ENCODE measurements at places on chromosomes 2 and 18.

- no peak for DNase-seq
Measured at GRCh38 chr2:73979686-73980085, 5.0 kb upstream of the TET3 start.

- no peak for DNase-seq
Measured at GRCh38 chr2:196399096-196399495, 227.7 kb upstream of the STK17B start.

GRCh38 chr18:25228410-25228809 is 123.6 kb downstream of the ZNF521 start:
- DNase-seq: no peak

- DNase-seq: no peak
Measured at GRCh38 chr2:213696442-213696841, 412.2 kb downstream of the SPAG16 start.

DNA sequence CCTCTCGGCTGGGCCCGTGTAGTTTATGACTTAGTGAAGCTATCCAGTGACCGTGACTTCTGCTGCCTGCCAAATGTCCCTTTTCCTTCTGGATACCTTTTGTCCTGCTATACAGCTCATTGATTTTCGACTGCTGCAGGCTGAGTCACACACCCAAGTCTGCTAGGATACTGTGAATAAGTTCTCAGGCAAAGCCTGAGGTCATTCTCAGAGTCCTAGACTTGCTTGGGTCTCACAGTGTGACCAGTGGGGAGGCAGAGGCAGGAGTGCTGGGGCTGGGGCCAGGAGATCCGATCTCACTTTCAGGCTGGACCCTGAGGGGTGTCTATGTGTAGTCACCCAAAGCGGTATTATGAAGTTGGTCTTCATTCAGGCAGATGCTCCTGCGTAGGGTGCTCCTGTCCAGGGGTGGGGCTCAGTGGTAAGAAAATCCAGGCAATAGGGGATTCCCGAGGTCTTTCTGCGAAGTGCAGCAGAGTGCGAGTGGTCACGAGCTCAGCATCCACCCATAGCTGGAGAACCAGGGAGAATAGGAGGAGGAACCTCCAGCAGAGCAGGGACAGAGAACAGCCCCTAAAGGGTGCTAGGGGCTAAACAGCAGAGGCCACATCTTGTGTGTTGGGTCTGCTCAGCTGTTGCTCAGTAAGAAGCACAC is 268.6 kb upstream of the NCKAP5 start:
- no peak for DNase-seq

DNA sequence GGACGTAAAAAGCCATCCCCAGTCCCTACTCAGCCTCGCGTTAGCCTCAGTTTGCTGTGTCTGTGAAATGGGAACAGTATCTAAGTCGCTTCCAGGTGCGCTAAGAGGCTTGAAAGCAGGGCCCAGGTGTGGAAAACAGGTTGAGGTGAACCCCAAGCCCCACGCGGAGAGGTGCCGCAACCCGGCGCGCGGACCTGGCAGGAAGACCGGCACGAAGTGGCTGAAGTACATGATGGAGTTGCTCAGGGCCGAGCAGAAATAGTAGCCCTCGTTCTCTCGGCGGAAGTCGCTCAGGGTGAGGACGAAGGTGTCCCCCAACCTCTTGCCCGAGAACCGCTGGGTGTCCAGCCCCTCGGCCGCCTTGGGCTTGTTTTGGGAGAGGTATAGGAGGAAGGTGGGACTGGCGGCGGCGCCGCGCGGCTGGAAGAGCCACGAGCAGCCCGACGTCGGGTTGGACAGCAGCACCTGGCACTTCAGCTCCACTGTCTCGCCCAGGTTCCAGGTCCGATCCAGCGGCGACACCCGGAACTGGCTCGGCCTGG is 508 bp downstream of the CD8A start:
- DNase-seq: peak; percentile 15

GRCh38 chr18:45671321-45671720 is 52.7 kb upstream of the SLC14A1 start:
- no peak for DNase-seq

DNA sequence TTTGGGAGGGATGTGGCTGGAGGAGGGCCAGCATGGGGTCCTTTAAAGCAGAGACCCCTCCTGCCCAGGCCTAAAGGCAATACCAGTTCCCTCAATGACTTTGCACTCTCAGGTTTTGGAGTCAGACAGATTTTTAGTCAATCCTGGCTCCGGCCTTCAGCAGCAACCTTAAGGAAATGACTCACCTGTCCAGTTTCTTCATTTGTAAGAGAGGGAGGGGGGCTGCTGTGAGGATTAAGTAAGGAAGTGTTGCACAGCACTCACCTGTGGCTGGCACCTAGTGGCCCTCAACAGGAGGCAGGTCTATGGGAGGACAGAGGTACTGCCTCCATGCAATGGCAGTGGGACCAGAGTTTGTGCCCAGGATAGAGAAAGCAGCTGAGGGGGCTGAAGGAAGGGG is 13.7 kb downstream of the CNGA3 start:
- DNase-seq: no peak

GRCh38 chr2:95346231-95346737 is 49.1 kb downstream of the KCNIP3 start:
- DNase-seq: no peak

GRCh38 chr2:177117755-177118154 is 94.8 kb upstream of the HNRNPA3 start:
- no peak for DNase-seq

DNA sequence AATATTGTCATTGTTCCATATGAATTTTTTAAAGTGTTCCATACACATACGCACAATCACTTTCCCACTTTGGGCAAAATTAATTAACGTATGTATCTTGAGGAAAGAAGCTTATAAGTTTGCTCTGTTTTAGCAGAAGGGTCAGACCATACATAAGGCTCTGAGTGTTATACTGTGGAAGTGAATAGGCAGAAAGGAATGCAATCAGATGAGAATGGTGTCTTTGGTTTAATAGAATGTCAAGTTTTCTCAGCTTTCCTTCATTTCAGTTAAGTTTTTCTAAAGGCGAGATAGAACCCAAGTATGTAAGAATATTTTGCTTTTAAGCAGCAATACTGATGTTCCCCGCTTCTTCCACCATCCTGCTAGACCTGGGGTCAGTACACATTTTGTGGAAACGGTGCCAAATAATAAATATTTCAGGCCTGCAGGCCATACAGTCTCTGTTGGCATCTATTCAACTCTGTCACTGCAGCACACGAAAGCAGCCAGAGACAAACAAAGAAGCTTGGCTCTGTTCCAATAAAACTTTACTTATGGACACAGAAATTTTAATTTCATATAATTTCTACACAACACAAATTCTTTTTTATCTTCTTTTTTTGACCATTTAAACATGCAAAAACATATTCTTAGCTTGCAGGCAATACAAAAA is 100.6 kb downstream of the UPP2 start:
- no peak for DNase-seq

GRCh38 chr18:79406708-79407107 is 11.0 kb downstream of the NFATC1 start:
- DNase-seq: no peak

GRCh38 chr2:205931388-205931787 is 154.6 kb downstream of the INO80D start:
- no peak for DNase-seq

GRCh38 chr2:229037621-229038020 is 233.5 kb downstream of the PID1 start:
- no peak for DNase-seq

GRCh38 chr2:58976375-58977071 is 735.4 kb upstream of the FANCL start:
- no peak for DNase-seq

DNA sequence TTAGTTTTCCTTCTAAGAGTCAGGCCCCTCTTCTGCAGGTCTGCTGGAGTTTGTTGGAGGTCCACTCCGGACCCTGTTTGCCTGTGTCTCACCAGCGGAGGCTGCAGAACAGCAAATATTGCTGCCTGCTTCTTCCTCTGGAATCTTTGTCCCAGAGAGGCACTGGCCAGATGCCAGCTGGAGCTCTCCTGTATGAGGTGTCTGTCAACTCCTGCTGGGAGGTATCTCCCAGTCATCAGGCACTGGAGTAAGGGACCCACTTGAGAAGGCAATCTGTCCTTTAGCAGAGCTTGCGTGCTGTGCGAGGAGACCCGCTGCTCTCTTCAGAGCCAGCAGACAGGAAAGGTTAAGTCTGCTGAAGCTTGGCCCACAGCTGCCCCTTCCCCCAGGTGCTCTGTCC is 4.8 kb downstream of the REG1B start:
- DNase-seq: no peak

GRCh38 chr18:9734189-9734588 is 26.1 kb downstream of the RAB31 start:
- no peak for DNase-seq

- DNase-seq: no peak
Measured at GRCh38 chr2:208012449-208012848, 12.9 kb downstream of the PLEKHM3 start.

- no peak for DNase-seq
Measured at GRCh38 chr2:238527565-238527964, 100.8 kb downstream of the ASB1 start.

DNA sequence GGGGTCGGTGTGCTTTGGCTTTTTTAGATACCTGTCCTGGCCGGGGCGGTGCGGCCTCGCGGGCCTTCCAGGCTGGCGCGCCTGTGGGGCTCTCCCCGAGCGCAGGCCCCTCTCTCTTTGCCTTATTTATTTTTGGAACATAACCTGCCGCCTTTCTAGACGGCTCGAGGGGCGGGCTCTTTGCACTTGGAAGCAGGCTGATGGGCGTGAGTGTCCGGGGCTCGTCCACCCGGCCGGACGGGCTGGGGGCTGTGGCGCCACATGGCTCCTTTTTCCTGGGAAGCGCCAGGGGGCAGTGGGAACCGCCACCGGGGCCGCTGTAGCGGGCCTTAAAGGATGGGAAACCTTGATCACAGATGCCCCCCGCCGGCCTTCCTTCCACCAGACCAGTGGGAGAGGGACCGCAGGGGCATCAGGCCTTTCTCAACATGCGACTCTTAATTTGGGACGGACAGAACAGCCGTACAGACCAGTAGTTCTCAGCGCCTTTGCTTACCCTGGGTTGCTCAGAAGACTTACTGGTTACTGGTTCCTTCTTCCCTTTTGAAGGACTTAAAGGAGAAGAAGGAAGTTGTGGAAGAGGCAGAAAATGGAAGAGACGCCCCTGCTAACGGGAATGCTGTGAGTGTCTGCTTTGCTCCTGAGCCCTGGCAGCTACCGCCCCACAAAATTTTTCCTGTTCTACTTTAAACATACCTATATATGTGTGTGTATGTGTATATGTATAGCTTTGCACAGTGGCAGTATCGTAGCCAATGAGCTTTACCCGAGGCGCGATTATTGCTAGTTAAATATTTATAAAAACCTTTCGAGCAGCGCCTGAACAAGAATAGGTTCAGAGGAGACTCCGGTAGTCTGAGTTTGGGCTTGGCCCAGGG is 2.7 kb downstream of the PTMA start:
- no peak for DNase-seq

GRCh38 chr2:207869784-207870778 is 100.4 kb upstream of the FZD5 start:
- no peak for DNase-seq

- DNase-seq: no peak
Measured at GRCh38 chr18:25274926-25275325, 77.0 kb downstream of the ZNF521 start.

DNA sequence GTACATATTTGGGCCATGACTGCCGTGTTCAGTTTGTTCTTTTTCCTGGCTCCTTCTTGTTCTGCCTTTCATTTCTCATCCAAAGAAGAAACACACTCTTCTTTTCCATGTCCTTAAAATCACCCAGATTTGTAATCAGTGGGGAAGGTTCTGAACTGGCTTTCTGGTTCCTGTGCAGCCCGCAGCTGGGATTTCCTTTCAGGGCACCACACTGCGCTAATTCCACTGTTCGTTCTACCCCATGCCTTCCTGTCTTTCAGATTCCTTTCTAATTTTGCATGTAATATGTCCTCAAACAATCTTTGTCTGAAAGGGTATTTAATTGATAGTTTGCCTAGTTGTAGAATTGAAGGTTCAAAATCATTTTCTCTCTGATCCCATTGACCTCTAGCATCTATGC is 94.1 kb downstream of the HS1BP3 start:
- DNase-seq: no peak

GRCh38 chr2:236047886-236048540 is 120.2 kb downstream of the GBX2 start:
- no peak for DNase-seq

GRCh38 chr2:54366487-54367280 is 89.4 kb upstream of the SPTBN1 start:
- no peak for DNase-seq

- no peak for DNase-seq
Measured at GRCh38 chr2:30772021-30772705, 35.1 kb downstream of the CAPN13 start.

DNA sequence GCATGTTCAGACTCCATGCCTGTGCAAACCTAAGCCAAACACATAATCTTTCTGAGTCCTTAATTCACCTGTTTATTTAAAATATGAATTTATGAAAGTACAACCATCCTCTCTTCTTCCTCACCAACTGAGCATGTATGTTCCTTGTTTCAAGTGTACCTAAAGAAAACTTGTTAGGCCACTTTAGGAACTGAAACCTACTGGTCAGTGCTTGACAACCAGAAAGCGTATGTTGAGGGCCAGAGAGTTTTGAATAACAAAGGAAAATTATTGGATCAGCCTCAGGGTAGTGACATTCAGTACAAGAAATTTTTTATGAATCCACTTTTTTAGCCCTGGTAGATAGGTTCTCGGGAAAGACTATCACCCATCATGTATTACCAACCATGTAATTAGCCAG is 847.6 kb upstream of the CELF4 start:
- DNase-seq: no peak

- DNase-seq: no peak
Measured at GRCh38 chr2:11932048-11932512, 185.6 kb downstream of the LPIN1 start.

DNA sequence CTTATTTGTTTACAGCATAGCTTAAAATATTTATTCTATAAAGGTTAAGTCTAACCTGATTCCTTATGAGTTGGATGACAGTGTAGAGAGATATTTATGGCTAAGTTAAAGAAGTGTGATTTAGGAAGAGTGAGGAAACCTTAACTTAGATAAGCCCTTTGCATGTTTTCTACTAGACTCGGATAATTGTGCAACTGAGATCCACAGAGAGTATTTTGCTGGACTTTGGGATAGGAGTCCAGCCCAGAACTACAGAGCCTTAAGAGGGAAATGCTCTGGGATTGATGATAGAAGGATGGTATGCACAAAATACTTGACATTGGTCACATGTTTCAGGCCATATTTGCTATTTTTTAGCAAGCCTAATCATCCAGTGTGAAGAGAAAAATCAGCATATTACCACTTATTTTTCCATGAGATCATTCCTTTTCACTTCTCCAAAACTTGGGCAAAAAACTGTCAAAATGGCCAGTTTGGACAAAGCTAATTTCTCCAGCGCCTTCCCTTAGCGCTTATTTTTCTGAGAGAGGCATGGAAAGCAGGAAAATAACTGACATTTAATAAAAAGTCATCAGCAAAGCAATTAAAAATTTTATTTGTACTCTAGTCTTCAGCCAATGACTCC is 3.1 kb downstream of the CD28 start:
- DNase-seq: no peak

GRCh38 chr2:120637847-120638246 is 97.8 kb upstream of the GLI2 start:
- no peak for DNase-seq

- DNase-seq: no peak
Measured at GRCh38 chr2:205722283-205722918, 40.1 kb downstream of the NRP2 start.
